ENCODE measurements at places on chromosomes 5 and 9. TPM values are rescaled to one million over a fixed set of nuclear protein-coding genes. Genes with fewer than 3 reads are reported as not detected.

DNA sequence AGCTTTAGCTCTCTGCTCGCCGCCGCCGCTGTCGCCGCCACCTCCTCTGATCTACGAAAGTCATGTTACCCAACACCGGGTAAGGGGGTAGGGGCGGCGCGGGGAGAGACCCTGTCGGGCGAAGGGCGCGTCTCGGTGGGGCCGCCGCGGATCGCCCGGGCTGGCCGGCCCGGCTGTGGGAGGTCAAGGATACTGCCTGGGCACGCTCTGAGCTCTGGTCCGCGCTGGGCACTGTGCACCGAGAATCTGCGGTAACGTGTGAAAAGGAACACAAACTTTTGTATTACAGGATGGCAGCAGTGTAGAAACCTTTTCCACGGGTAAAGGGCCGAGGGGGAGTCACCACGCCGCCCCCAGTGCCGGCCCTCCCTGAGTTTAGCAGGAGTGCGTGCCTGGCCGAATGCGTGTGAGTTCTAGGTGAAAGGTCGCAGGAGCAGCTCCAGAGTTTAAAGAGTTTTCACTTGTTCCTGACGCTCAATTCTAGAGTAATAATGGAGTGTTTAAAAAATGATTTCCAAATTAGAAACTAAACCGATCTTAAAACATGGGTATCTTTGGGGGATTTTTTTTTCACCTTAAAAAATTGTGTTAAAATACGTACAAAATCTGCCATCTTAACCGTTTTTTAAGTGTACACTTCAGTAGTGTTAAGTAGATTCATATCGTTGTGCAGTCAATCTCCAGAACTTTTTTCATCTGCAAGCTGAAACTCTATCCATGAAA, at the start of gene HSDL2:
Gene HSDL2, plus strand, starts transcription at position 7 of the 723 bp plus-strand sequence. Its CDS starts 56 bp downstream, at position 63.
- peak within 1 kb of the TSS; percentile 62 for H3K4me3 ChIP-seq
- no peaks in the 10 kb centered on the region for H3K36me3 ChIP-seq
- peaks cover 19% of the 10 kb centered on the region for H3K4me1 ChIP-seq
- no peaks in the 10 kb centered on the region for H3K27me3 ChIP-seq
- no peak for DNase-seq
- peak within 1 kb of the TSS; percentile 95 for H3K27ac ChIP-seq

DNA sequence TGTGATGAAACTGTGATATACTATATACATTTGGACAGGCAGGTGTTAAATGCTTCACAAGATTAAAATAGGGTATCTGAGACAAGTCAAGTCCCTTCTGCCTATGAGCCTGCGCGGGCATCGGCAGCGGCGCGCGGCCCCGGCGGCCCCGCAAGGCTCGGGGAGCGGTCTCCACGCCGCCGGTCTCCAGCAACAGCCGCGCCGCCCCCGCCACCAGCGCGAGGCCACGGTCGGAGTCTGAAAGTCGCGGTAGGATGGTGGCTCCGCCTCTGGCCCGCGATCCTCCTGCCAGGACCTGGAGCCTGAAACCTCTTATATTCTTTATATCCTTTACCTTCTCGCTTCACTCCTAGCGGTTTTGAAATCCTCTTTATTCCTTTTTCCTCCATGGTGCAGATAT, 99.4 kb downstream of the INSL6 start:
- no peak for DNase-seq
- no peak overlapping the region for H3K27ac ChIP-seq
- no peaks in the 10 kb centered on the region for H3K27me3 ChIP-seq
- peaks cover 2% of the 10 kb centered on the region for H3K4me1 ChIP-seq

- no peak overlapping the region for H3K27ac ChIP-seq
- H3K36me3 ChIP-seq, result no peaks in the 10 kb centered on the region
- no peak for DNase-seq
- H3K27me3 ChIP-seq, result no peaks in the 10 kb centered on the region
- no peak overlapping the region for H3K4me3 ChIP-seq
These were observed 29.2 kb upstream of the PHF24 start for GRCh38 chr9:34928921-34929320.

GRCh38 chr9:98538203-98538602, 170.5 kb downstream of the GABBR2 start:
- H3K27ac ChIP-seq, result no peak overlapping the region
- DNase-seq, result no peak
- H3K4me3 ChIP-seq, result no peak overlapping the region
- H3K27me3 ChIP-seq, result no peaks in the 10 kb centered on the region
- no peaks in the 10 kb centered on the region for H3K36me3 ChIP-seq

GRCh38 chr5:12865529-12865928, 961.3 kb upstream of the CTNND2 start:
- no peak overlapping the region for H3K4me3 ChIP-seq
- no peak for DNase-seq
- no peaks in the 10 kb centered on the region for H3K27me3 ChIP-seq
- H3K4me1 ChIP-seq, result no peaks in the 10 kb centered on the region

DNA sequence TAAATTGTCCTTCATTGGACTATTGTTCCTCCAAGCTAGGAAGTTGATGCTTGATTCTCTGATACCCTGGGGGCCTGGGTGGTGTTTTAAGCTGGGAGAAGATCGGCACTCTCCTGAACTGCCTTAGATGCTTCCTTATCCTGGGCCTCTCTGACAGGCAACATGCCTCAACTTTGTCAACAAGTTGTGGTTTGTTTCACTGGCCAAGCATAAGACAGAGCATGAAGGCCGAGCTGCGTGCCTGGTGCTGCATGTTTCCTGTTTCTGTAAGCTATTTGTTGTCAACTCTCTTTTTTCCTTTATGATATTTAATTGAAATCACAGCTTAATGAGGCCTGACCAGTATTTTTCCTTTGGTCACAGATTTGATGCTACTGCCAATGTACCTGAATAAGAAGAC, 187.6 kb upstream of the TNC start:
- no peaks in the 10 kb centered on the region for H3K4me1 ChIP-seq
- H3K27ac ChIP-seq, result no peak overlapping the region
- no peaks in the 10 kb centered on the region for H3K27me3 ChIP-seq
- no peaks in the 10 kb centered on the region for H3K36me3 ChIP-seq
- DNase-seq, result no peak

Gene CRHBP
- total RNA-seq, result 2.8 TPM

Gene KIF12
- total RNA-seq, result 0.78 TPM

GRCh38 chr9:16105168-16106020, 552.6 kb downstream of the CCDC171 start:
- H3K4me1 ChIP-seq, result peaks cover 29% of the 10 kb centered on the region
- H3K4me3 ChIP-seq, result no peak overlapping the region
- no peaks in the 10 kb centered on the region for H3K27me3 ChIP-seq
- DNase-seq, result no peak

DNA sequence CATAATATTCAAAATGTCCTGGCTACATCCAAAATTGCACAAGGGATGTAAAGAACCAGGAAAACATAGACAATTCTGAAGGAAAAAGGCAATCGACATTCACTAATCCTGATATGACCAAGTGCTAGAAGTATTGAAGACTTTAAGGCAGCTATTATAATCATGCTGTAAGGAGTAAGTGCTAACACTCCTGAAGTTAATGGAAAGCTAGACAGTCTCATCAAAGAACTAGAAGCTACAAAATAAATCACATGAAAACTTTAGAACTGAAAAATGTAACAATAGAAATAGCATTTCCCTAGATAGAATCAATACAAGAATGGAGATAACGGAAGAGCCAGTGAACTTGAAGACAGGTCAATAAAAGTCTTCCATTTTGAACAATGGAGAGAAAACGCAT, 18.5 kb downstream of the FCN1 start:
- peaks cover 19% of the 10 kb centered on the region for H3K4me1 ChIP-seq
- H3K27ac ChIP-seq, result no peak overlapping the region
- H3K27me3 ChIP-seq, result no peaks in the 10 kb centered on the region
- no peak overlapping the region for H3K4me3 ChIP-seq
- no peaks in the 10 kb centered on the region for H3K36me3 ChIP-seq

- H3K36me3 ChIP-seq, result no peaks in the 10 kb centered on the region
- no peaks in the 10 kb centered on the region for H3K4me1 ChIP-seq
- DNase-seq, result no peak
- no peak overlapping the region for H3K27ac ChIP-seq
- no peak overlapping the region for H3K4me3 ChIP-seq
- H3K27me3 ChIP-seq, result no peaks in the 10 kb centered on the region
These were observed 29.0 kb downstream of the PAEP start for GRCh38 chr9:135590486-135591079.

Gene TTC16
- total RNA-seq, result under 0.01 TPM

DNA sequence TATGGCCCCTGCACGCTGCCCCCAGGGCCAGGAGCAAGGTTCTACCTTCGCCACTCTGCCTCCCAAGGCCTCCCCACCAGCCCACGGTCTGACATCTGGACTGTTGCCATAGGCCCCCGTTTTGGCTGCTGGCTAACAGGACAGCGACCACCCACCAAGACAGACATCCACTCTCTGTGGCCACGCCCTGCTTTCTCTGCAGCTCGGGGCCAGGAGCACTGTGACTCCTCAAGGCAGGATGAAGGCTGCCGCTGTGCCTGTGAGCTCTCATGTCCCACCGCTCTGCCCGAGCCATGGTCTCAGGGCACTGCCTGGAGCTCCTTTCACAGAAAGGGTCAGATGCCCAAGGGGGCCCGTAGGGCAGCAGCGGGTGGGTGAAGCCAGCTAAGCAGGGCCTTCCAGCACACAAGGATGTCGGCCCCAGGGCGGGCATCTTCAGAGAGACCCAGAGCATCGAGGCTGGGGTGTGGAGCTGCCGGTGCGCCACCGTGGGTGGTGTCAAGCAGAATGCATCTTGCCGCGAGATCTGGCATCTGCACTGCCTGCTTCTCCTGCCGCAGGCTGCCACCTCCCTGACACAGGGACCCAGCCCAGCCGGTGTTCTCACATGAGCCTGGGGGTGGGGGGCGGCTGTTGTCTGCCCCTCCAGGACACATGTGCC, 92.2 kb upstream of the ADAMTS2 start:
- no peak for DNase-seq
- peaks cover 4% of the 10 kb centered on the region for H3K4me1 ChIP-seq
- no peak overlapping the region for H3K4me3 ChIP-seq
- no peaks in the 10 kb centered on the region for H3K27me3 ChIP-seq

DNA sequence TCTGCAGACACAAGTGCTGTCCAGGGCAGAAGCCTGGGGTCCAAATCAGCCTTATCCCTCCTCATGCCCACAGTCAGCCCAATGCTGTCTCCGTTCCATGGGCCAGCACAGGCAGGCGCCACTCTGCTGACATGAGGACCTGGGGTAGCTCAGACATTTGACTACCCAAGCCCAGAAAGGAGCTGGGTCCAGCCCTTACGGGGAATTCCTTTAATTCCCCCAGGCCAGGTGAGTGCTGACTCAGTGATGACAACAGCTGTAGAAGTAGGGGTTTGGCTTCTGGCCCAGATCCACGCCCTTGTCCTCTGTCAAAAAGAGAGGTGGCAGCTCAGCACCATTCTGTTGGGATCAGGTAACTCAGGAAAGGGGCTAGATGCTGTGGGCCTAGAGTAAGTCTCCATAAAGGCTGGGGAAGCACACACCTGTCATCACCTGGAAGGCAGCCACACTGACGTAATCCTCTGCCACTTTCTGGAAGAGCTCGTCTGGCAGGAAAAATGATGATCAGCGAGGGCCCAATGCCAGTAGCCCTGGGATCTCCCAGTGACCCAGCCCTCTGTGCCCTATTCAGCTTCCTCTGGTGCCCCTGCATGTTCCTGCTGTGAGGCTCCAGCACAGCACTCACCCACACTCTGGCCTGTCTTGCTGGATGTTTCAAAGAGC, 1.9 kb downstream of the RAB24 start:
- DNase-seq, result no peak
- no peak overlapping the region for H3K27ac ChIP-seq
- no peak overlapping the region for H3K4me3 ChIP-seq
- no peaks in the 10 kb centered on the region for H3K36me3 ChIP-seq

- no peaks in the 10 kb centered on the region for H3K36me3 ChIP-seq
- H3K4me3 ChIP-seq, result no peak overlapping the region
- no peak for DNase-seq
- H3K27ac ChIP-seq, result no peak overlapping the region
These were observed 11.3 kb upstream of the IGFBPL1 start for GRCh38 chr9:38435521-38435920.

DNA sequence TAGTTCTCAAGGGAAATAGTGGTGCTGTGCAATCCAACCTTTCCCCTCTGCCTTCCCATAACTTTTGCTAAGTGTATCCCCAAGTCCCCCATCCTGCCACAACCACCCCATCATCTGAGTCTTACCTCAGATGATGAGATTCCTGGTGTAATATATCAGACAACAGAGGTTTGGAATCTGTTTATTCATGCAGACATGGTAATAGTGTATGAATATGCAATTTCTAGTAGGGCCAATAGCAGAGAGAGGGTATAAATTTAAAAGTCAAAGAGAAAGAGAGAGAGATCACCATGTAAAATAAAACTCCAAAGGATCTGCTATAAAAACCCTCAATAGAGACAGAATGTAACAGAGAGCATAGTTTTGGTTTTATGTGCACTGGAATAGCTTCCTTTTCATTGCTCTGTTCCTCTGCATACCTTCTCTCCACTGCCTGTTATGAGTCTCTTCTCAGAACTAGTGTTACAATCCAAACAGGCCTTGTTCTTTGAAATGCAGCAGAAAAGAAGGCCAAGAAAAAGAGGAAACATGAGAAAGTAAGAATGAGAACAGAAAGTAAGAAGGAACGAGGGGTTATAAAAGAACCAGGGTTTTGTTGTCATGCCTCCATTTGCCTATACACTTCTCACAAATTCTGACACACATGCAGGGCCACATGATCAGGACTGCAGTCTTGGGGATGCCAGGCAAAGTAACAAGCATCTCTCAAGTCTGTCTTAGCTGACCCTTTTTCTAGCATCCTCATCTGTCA, 278.0 kb downstream of the CETN3 start:
- no peaks in the 10 kb centered on the region for H3K36me3 ChIP-seq
- H3K4me3 ChIP-seq, result no peak overlapping the region
- no peak overlapping the region for H3K27ac ChIP-seq
